ENCODE measurements at places on chromosomes 4 and X.

- no peak for DNase-seq
Measured at GRCh38 chrX:34849371-34849770, 93.2 kb upstream of the FAM47B start.

DNA sequence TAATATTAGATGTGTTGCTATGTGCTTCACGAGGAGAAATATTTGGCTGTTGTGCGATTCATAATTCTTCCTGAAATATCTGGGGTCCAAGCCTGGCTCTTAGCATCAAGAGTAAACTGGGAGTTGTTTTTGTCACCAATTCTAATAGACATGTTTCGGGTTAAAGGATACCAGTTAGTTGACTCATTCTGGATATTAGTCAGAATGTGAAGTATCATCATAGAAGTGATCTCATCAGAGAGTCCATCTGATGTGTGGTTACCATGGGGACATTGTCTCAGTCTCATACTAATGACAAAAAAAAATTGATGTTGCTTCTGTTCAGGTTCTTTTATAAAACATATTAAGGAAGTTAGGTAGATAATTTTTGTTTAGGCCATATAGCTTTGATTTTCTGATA is 57.2 kb upstream of the MTMR1 start:
- DNase-seq: no peak

GRCh38 chr4:89248879-89249281 is 58.7 kb downstream of the GPRIN3 start:
- no peak for DNase-seq

DNA sequence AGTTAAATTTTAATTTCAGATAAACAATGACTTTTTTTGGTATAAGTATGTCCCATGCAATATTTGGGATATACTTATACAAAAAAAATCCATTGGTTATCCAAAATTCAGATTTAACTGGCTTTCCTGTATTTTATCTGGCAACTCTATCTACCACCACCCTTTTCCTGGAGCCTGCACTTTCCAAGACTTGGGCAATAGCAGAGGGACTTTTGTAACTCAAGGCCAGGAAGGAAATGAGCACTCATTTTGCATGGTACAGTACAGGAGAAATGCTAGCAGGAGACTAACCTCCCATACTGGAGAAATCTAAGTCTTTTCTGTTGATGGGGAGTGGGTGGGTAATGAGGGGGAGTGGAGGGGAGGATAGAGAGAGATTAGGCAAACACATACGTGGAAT is 37.7 kb upstream of the PLAC1 start:
- no peak for DNase-seq

DNA sequence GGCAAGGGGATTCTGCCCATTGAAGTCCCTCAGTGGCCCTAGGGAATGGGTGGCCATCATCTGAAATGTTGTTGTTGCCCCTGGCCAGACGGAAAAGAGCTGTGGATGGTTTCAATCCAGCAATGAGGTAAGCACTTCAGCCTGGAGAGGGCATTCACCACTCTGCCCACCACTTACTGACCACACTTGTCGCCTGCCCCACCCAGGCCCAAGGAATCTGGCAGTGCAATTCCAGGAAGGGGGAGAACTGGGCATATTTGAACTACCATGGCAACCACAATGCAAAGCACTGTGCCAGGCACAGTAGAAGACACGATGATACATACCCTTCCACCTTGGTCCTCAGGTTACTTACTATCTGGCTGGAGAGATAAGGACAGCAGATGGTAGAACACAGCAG is 161.6 kb downstream of the PDGFRA start:
- DNase-seq: no peak

- DNase-seq: peak; percentile 30
Measured at GRCh38 chr4:77818073-77818601, 1.0 kb downstream of the CNOT6L start.
